Midbrain (tissue), 1 donor: ENCODE measurements at places on chromosomes 4 and X.
A peak's percentile ranks its signal among the peaks of the same experiment; 100 is the strongest.

GRCh38 chr4:105357258-105357980, 116.4 kb downstream of the PPA2 start:
- no peak for DNase-seq

- DNase-seq, result no peak
Observed at GRCh38 chr4:173288698-173289352, 45.3 kb downstream of the HMGB2 start.

GRCh38 chr4:180330521-180330920, 1912.7 kb upstream of the TENM3 start:
- DNase-seq, result no peak

DNA sequence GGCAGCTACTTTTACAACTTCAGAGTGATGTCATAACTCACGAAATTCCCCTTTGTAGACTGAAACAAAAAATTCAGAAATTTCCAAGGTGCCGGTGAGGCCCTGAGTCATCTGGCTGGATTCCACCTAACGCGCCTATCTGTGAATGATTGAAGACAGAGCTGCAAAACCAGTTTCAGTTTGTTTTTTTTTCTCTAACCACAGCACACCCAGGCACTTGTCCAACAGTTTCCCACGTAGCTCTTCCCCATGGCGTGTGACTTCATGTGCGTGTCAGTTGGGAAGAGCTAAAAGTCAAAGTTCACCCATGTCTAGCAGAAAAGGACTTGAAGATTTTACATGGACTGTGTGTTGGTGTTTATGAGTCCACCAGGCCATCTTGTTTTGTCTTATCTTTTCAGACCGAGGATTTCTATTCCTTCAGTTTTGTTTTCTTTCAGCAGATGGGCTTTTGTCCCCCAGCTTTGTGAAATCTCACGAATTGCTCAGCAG, 16.4 kb downstream of the TCEANC start:
- no peak for DNase-seq

GRCh38 chr4:152166567-152166966, 369.3 kb downstream of the FBXW7 start:
- DNase-seq, result no peak

- no peak for DNase-seq
Observed at GRCh38 chr4:780716-781492, 45.0 kb downstream of the CPLX1 start.

GRCh38 chr4:8725071-8725841, 132.7 kb downstream of the CPZ start:
- no peak for DNase-seq

- DNase-seq, result no peak
Observed at GRCh38 chrX:45735571-45735970, 534.9 kb upstream of the DIPK2B start.

DNA sequence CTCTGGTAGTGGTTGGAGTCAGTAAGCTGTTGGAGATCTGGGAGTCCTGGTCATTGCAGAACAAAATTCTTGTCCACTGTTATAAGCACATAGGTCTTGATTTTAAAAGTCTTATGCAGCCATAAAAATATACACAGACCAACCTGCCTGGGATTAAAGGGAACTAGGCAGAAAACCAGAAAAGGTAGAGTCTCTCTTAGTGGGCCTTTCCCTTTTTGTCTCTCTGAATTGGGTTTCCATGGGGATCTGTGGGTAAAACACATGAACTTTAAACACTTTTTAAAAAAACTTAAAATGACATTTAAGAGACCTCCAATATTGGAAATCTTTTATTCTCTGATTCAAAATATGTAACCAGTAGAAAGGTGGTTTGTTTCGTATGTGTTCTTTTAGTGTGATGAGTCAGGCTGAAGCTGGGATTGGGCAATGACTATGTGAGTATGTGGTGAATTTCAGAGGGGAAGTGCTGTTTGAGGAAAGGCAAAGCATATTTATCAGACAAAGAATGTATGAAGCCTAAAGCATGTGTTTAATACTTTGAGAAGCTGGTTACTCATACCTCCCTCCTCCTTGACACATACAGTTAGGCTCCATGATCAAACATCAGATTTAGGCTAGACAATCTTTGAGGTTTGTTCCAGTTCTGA, 29.6 kb downstream of the SLC16A2 start:
- DNase-seq, result no peak

GRCh38 chr4:119317990-119318389, 3.9 kb downstream of the FABP2 start:
- DNase-seq, result no peak

GRCh38 chr4:23932186-23932585, 42.3 kb upstream of the PPARGC1A start:
- DNase-seq, result no peak

GRCh38 chrX:41877167-41877566, 46.2 kb downstream of the CASK start:
- no peak for DNase-seq

GRCh38 chr4:141567326-141567915, 69.0 kb upstream of the IL15 start:
- no peak for DNase-seq

GRCh38 chr4:19880206-19880605, 371.5 kb upstream of the SLIT2 start:
- no peak for DNase-seq

- DNase-seq, result no peak
Observed at GRCh38 chrX:42443267-42443666, 334.7 kb downstream of the PPP1R2C start.

DNA sequence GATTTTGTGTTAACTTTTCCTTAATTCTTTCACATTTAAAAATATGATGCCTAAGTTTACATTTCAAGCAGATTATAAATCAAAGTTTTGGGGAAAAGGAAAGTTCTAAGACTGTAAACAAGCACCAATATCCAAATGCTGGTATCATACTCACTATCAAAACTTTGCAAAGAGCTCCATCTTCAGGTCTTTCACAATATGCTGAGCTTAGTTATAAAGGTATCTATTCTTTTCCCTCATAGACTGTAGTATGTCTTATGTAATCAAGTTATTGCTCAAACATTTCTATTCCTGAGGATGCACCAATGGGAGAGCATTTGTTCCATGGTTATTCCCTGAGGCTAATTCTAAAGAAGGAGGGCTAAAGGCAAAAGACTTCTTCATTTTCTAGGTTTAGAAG, 207.9 kb upstream of the FAM241A start:
- peak; percentile 2 for DNase-seq

GRCh38 chr4:71232846-71233245, 106.0 kb upstream of the SLC4A4 start:
- DNase-seq, result no peak

GRCh38 chrX:13495232-13495631, 74.2 kb upstream of the EGFL6 start:
- DNase-seq, result no peak

- DNase-seq, result no peak
Observed at GRCh38 chrX:45840411-45840950, 639.8 kb upstream of the DIPK2B start.

DNA sequence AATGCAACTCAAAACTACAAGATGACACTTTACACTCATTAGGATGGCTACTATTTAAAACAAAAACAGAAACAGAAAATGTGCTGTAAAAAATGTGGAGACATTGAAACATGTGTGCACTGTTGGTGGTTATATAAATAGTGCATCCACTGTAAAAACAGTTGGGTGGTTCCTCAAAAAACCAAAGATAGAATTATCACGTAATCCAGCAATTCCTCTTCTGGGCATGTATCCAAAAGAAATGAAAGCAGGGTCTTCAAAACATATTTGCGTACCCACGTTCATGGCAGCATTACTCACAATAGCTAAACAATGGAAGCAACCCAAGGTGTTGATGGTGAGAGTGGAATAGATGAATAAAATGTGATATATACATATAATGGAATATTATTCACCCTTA, 967.2 kb downstream of the TRAM1L1 start:
- no peak for DNase-seq

- no peak for DNase-seq
Observed at GRCh38 chr4:125489952-125490690, 175.4 kb downstream of the FAT4 start.

- peak; percentile 58 for DNase-seq
Observed at GRCh38 chr4:113760094-113760794, 1.3 kb downstream of the CAMK2D start.

DNA sequence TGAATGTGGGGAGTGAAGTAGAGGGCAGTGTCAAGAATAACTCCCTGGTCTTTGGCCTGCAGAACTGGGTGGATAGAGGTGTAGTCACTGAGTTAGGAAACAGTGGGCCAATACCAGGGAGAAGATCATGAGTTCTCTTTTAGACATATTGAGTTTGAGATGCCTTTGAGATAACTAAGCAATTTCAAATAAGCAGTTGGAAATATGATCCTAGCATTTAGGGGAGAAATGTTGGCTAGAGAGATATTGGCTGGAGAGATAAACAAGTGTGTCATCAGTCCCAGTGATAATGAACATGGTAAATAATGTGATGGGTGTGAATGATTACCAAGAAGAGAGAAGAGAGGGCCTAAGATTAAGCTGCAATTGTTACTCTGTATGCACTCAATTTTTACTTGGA, 95.3 kb upstream of the HPRT1 start:
- no peak for DNase-seq

GRCh38 chr4:189081826-189082225, 858.8 kb upstream of the FRG1 start:
- no peak for DNase-seq

GRCh38 chr4:118099106-118099505, 64.8 kb downstream of the NDST3 start:
- DNase-seq, result no peak

DNA sequence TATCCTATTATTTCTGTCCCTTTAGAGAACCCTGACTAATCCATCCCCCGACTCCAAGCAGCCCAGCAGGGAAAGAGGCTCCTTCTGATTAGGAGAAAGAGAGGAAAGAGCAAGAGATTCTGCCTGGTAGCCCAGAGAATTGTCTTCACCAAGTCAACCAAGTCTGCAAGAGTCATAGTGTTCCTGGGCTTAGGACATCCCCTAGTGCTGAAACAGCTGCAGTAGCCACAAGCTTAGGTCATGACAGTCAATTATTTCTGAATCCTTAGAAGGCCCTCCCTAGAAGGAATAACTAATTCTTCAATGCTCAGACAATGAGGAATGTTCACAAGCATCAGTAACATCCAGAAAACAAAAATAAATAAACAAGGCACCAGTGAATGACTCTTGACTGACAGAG, 480.3 kb upstream of the GRIA3 start:
- DNase-seq, result no peak

DNA sequence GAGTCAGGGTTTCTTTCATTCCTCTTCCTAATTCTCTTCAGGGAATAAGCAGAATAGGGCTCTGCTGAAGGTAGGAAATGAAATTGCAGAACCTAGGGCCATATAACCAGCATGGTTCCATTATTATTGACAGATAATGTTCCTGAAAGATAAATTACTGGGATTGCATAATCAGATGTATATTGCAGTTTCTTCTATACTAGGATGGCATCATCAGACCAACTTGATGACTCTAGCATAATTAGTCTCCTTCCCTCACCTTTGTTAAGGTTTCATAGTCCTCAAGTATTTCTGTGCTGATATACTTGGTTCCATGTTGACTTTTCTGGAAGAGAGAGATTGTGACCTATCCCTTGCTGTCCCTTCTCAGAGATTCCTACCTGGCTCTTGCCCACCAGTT, 492.3 kb upstream of the LCORL start:
- no peak for DNase-seq

DNA sequence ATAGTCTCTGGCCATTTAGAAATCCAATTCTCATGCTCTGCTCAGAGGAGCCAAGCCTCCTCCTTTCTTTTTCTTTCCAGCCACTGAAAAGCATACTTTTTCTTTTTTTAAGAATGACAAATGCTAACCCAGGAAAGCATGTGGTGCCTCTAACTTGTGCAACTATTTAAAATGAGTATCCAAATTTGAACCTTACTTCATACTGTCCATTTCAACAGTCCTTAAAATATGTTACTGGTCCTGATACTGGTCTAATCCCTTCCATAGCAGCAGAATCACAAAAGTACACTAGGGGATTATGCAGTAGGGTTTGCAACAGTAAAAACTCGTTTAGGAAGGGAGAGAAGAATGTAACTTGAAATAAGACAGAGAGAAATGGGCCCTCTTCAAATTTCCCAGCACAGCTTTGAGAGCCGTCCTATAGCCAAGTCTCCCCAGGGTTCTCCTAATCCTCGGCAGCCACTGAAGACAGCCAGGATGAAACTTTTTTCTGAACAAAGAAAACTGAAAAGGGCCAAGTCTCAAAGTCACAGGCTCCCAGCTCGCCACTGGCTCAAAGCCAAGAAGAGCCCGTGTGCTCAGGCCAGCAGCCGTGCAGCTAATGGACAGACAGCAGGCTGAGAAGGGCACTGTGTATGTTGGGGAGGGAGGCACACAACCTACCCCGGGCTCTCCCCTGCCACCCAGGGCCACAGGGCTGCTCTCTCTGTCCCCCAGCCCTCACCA, 39.5 kb downstream of the GPC4 start:
- peak; percentile 16 for DNase-seq

DNA sequence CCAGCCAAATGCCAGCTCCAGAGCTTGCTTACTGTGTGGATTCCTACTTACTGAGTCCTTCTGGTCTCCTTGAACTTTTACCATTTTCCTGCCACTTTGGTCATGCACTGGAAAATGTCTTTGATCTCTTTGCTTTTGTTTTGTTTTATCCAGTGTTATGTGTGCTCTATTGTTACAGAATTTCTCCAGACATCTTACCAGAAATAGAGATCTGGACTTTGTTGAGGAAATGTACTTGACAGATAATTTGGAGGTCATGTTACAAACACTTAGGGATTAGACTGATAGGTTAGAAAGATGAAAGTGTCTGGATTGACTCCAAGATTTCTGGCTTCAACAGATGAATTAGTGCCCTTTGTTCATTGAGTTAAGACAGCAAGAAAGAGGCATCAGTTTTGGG, 5.7 kb upstream of the ZNF330 start:
- no peak for DNase-seq

- no peak for DNase-seq
Observed at GRCh38 chr4:153988492-153989363, 199.8 kb upstream of the SFRP2 start.

- peak; percentile 50 for DNase-seq
Observed at GRCh38 chr4:1347410-1347864, 429 bp downstream of the UVSSA start.

GRCh38 chr4:19614171-19614570, 637.5 kb upstream of the SLIT2 start:
- no peak for DNase-seq
